ENCODE measurements at places on chromosomes 4 and X.
A peak's percentile ranks its signal among the peaks of the same experiment; 100 is the strongest.

DNA sequence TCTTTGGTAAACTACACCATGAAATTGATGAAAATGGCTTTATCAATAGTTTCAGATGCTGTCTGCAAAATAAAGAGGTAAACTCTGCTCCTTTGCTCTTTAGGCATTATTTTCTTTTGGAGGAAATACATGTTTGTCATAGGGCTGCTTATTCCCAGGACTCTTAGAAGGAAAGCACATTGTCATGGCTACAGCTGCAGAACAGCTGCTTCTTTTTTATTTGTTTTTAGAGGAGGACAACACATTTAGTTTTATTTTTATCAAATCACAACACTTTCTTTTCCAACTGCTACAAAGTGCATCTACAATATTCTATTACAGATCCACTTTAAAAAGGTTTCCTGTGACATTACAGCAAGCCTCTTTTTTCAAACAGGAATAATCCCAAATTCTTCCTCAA, 12.7 kb upstream of the HPF1 start:
- DNase-seq = no peak

DNA sequence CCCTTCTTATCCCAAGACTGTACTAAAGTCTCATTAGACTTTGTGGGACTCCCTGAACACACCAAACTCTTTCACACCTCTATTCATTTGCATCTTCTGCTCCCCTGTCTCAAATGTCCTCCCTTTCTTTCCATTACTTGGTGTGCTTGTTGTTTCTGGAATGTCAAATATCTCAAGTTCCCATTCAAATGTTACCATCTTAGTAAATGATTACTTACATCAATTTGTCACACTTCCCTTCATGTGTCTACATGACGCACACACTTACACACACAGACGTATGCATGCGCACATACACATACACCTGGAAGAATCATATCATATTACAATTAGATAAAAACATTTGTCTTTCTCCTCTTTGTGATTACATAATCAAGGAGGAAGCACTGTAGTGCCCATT, 210.8 kb upstream of the TEX13C start:
- DNase-seq = no peak

GRCh38 chrX:47706575-47706974, 47.6 kb upstream of the UXT start:
- DNase-seq = no peak

GRCh38 chrX:118717678-118718391, 9.6 kb upstream of the IL13RA1 start:
- DNase-seq = no peak

GRCh38 chr4:125105561-125105960, 209.2 kb upstream of the FAT4 start:
- DNase-seq = no peak

DNA sequence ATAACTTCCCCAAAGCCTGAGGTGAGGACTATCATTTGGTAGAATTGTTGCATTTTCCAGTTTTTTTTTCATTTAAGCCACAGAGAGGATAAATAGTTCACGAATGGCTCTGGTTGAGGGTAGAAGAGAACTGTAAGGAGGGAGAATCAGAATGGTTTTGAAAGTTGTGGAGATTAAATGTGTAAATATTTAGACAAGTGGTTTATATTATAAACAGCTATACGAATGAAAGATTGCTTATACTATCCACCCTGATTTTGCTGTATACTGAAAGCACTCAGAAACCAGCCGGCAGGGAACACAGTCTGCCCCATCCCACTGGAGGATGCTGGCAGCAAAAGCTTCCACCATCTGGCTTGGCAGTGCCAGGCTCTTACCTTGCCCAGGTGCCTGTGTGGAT, 341.1 kb downstream of the RAPGEF2 start:
- DNase-seq = no peak

DNA sequence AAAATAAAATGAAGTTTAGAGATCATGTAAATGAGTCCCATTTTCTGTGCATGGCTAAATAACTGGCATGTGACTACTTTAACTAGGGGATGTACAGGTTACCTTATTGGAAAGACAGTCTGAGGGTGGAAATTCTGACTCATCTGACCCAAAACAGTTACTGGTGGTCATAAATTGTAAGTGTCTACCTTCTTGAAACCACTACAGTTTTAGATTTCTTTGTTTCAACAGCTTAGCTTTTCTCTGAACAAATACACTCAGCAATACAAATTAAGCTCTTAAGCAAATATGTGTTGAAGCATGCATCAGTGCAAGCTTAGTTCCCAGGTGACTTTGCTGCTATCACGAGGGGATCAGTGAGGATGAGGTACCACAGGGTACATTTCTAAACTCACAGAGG, 60.7 kb upstream of the PGM2 start:
- no peak for DNase-seq

DNA sequence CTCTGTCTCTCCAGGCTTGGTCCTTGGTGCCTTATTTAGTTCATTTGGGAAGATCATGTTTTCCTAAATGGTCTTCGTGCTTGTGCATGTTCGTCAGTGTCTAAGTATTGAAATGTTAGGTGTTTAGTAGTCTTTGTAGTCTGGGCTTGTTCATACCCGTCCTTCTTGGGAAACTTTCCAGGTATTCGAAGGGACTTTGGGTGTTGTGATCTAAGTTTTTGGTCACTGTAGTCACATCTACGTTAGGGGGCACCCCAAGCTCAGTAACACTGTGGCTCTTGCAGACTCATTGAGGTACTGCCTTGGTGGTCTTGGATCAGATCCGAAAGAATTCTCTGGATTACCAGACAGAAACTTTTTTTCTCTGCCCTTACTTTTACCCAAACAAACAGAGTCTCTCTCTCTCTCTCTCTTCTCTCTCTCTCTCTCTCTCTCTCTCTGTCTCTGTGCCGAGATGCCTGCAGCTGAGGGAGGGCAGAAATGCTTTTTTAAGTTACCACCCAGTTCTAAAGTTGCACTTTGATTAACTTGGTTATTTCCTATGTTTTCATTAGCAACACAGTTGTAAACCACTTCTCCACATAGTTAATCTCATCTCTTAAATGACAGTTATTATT, 67.6 kb upstream of the SLC7A3 start:
- DNase-seq = peak; percentile 15

GRCh38 chr4:174752026-174752425, 77.0 kb downstream of the GLRA3 start:
- no peak for DNase-seq

GRCh38 chrX:130704053-130705038, 198.7 kb downstream of the ENOX2 start:
- peak; percentile 9 for DNase-seq

DNA sequence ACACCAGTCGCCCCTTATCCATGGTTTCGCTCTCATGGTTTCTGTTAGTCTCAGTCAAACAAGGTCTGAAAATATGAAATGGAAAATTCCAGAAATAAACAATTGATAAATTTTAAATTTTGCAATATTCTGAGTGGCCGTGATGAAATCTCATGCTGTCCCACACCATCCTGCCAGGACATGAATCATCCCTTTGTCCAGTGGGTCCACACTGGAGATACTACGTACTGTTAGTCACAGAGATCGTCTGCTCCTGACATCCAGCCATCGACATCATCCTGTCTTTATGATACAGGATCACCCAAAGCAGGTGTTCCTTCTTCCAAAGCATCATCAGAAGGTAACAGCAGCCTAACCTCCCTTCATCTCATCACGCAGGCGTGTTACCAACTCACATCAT, 76.5 kb upstream of the MSX1 start:
- DNase-seq = no peak

DNA sequence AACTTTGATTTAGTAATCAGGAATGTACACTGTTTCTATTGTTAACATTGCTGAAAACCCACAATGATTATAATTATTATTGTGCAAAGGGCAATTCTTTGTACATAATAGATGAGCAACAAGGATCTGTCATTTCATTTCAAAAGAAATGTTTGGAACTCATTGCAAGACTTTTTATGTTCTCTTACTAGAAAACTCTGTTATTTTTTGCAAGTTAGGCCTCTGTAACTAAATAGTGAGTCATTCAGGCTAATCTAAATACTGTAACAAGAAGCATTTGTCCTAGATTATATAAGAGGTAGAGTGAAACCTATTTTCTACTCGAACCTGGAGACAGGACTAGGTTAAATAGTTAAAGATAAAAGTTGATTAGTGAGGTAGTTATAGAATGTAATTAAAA, 93.2 kb upstream of the FAM47B start:
- DNase-seq = no peak

DNA sequence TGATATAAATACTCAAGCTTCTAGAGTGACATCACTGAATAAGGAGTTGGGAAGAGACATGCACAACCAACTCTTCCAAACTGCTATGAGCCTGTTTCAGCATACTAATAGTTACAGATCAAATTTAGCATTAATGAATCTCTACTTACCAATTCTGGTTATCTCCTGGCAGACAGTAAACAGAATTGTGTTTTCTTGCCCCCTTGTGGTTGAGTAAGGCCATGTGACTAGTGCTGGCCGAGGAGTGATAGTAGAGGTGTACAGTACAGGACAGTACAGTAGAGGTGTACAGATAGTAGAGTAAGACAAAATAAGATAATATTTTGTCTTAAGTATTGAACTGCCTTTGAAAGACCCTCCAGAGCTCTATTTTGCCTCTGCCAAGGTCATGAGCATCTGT, 681.4 kb downstream of the GABRG1 start:
- no peak for DNase-seq

GRCh38 chr4:174592256-174592984, 70.1 kb upstream of the HPGD start:
- DNase-seq = no peak

DNA sequence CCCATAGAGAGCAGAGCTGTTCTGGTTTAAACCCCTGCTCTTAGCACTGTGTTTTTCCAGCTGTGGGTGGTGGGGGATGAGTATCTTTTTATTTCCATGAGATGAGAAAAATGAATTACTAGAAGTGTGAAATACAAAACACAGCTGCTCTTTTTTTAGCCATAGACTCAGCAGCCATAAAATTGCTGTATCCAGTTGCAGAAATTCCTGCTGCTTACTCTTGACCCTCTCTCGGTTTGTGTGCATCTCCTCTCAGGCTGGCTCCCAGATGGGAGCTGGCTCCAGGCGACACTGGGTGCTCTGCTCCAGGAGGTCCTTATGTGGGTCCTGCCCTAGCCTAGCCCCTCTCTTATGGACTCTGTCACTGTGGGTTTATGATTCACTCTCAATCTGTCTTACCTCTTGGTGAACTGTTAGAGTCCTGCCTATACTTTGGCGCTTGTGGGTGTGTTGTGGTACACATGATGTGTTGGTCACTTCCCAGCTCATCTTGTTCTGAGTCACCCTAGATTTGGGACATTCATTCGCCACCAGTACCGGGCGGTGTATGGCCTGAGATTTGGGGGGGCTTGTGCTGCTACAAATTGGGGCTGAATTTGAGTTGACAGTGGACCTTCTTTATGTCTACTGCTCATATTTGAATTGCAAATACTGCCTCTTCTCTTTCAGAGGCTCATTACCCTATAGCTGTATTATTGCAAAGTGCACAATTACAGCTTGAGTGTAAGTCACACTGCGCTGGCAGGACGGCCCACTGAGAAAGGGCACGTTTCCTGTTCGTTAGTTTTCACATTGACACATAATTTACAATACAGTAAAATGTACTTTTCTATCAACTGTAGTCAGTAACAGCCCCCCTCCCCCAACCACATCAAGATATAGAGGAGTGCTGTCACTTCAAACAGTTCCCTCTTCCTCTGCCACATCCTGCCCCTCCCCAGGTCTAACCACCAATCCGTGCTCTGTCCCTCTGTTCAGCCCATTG, 46.9 kb upstream of the MSANTD1 start:
- DNase-seq = peak; percentile 10

GRCh38 chrX:106263817-106264216, 95.7 kb downstream of the PWWP3B start:
- DNase-seq = peak; percentile 41

DNA sequence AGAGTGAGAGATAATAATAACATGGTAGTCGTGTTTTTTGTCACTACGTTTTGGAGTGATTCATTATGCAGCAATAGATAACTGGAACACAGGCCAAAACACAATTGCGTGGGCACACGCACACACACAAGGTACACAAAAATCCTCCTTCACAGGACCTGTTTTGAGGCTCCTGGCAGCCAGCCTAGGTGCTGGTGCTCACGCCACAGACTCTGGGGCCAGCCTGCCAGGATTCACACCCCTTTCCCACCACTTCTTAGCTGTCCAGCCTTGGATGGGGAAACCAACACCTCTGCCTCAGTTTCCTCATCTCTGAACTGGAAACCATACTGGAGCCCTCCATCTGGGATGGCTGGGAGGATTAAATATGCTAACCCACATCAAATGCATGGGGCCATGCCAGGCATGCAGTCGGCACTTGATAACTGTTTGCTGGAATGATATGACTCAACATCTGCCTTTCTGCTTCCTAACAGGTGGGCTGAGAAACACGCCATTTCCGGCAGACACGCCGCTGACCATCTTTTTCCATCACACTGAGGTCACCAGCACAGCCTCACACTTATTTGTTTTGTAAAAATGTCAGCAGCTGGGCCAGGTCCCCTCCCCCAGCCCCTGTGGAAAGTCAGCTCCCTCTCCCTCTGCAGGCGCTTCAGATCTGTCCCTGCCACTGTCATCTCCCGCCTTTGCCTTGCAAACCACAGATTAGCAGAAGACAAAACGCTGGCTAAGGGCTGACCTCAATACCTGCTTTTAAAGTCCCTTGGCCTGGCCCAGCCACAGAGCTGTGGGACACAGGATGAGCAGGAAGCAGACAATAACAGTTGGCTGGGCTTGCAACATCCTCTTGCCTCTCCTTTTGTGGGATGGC, 237.5 kb downstream of the BCOR start:
- DNase-seq = peak; percentile 67

GRCh38 chrX:137742846-137743245, 176.9 kb downstream of the ZIC3 start:
- peak; percentile 20 for DNase-seq

DNA sequence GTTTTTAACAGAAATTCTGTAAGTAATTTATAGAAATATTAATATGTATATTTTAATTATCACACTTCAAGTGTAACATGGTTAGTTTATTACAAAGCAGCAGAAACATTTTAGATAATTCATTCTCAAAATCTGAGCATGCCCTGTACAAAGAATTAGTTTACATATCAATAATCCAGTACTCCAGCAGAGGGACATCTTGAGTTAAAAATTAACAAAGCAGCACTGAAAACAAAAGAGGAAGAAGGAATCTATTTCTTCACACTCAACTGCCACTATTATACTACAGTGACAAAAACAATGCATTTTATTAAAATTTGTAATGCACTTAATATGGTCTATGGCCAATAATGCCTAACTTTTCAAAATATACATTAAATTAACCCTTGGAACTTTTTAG, 179.1 kb upstream of the KLHL4 start:
- DNase-seq = no peak

GRCh38 chr4:111020476-111020875, 397.6 kb upstream of the PITX2 start:
- DNase-seq = no peak

GRCh38 chr4:55758570-55758969, 61.0 kb upstream of the EXOC1L start:
- DNase-seq = no peak

- DNase-seq = no peak
Measured at GRCh38 chr4:136281889-136282288, 1250.4 kb downstream of the PCDH18 start.

- DNase-seq = no peak
Measured at GRCh38 chrX:136755411-136755810, 25.3 kb downstream of the ARHGEF6 start.

- peak; percentile 12 for DNase-seq
Measured at GRCh38 chr4:89307446-89308160, at the start of gene GPRIN3. TSS of gene GPRIN3 (minus strand) at chr4:89307800. CDS start at chr4:89250110, 57,690 bp downstream.
